Activated T-cell treated with anti-CD3 and anti-CD28 coated beads, Interleukin-2, amount 50 U/mL, for 4 hours (primary cell): ENCODE measurements at places on chromosomes 12 and 14.

DNA sequence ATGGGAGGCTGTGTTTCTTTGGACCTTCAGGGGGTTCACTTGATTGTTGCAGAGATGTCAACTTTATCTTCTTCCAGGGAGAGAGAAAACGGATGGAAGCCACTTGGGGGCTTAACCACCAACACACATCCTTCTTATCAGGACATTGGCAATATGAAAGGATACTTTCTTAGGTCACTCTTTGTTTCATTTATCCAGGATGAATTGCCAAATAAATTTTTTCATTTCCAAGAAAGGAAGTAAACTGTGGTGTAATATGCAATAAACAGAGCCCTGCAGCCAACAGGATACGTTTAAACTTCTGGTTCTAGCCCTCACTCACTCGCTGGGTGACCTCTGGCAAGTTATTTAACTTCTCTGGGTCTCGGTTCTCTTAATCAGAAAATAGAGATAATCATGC, 77.8 kb downstream of the CCDC60 start:
- DNase-seq, result no peak

DNA sequence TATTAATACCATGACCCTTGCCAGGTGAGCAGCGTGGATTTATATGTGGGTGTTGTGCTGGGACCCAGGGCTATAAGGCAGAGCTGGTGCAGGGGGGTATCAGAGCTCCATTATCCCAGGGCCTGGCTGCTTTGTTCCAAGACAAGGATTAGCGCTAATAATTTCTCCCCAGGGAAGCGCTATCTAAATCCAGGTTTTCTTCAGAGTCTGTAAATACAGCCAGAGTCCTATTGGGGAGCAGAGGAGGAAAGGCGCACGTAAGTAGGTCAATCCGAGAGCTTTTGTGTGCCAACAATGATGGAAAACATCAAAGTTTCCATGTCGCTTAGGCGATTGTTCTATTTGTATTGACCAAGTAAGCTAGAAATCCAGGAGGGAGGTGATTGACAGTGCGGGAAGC, 1009.7 kb downstream of the VRK1 start:
- DNase-seq, result no peak

DNA sequence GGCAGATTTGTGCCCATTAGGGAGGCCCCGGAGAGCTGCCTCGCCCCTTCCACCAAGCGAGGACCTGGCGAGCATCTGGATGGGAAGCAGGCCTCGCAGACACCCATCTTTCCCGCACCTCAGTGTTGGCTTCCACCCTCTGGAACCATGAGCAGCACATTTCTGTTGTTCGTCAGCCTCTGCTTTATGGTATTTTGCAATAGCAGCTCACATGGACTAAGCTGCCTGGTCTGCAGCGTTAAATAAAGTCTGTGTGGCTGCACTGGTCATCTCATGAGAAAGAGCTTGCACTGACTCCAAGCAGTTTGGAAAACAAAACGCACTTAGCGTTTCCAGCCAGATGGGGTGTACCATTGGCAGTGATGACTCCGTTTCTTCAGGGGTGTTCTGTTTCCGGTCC, 75.8 kb downstream of the GLT1D1 start:
- no peak for DNase-seq

GRCh38 chr14:68449561-68450181, 343.2 kb downstream of the ZFP36L1 start:
- no peak for DNase-seq

DNA sequence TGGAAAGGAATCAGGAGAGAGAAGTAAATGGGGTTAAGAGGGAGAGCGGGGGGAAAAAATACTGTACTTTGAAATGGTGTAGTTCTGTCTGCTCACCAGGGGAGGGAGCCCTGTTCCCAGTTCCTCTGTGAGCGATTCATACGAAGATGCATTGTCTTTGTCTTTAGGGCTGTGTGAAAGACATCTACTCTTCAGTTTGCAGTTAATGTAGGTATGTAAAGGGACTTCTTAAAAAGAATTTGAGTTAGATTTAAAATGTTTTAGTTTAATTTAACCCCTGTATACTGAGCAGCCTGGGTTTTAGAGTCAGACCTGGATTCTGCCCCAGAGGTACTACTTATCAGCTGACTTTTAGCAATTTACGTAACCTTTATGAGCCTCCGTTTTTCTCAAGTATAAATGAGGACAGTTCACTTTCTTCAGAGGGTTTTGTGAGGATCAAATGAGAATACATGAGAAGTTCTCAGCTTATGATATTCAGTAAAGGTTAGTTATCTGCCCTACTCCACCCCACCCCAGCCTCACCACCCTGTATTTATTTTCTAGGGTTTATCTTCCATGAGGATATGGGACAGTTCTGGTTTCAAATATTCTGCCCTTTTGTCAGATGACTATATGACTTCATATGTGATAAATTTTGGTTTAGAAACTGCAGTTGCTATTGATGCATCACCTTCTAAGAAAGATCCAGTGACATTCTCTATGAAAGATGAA, 82.5 kb upstream of the EVL start:
- peak; percentile 57 for DNase-seq

DNA sequence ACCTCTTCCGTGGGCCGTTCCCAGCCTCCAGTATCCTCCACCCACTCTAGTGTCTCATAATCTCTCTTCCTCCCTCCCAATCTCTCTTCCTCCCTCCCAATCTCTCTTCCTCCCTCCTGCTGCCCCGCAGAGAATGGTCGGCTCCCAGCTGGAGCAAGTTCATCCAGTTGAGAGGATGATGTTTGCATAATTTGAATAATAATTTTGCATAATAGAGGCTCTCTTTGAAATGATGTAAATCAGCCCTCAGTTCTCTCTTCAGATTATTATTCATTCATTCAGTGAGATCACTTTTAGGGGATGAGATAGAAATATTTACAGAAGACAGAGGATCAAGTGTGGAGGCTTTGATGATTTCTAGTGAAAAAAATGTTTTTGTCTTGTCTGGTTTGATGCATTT, 125.0 kb downstream of the PTPN11 start:
- DNase-seq, result no peak

GRCh38 chr12:114030451-114030850, 64.3 kb upstream of the RBM19 start:
- DNase-seq, result no peak

- DNase-seq, result no peak
Observed at GRCh38 chr14:59870277-59871165, at the start of gene RTN1. Gene RTN1, minus strand, starts transcription at chr14:59870776. Its CDS starts 146 bp downstream, at chr14:59870630.

DNA sequence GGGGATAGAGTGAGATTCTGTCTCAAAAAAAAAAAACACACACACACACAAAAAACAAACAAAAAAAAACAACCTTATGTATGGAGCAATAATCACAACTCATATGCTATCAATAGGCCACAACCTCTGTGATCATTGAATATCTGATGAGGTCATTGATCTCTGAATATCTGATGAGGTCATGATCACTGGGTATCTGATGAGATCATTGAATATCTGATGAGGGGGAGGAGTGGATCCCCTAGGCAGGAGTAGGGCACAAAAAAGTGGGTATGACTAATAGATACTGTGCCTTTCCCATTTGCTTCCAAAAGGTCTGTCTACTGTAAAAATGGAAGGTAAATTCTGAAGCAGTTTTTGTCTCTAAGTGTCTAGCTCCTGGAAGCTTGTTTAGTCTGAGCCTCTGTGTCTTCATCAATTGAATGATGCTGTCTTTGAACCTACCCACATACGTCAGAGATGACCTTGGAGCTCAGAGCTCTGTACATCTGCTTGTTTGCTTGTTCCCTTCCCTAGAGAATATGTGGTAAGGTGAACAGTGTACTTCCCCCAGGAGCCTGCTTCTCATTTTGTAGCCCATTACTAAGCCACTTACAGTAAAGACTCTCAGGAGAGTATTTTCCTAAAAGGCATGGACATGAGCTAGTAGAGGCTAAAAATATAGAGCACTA, 13.6 kb downstream of the PAH start:
- no peak for DNase-seq

DNA sequence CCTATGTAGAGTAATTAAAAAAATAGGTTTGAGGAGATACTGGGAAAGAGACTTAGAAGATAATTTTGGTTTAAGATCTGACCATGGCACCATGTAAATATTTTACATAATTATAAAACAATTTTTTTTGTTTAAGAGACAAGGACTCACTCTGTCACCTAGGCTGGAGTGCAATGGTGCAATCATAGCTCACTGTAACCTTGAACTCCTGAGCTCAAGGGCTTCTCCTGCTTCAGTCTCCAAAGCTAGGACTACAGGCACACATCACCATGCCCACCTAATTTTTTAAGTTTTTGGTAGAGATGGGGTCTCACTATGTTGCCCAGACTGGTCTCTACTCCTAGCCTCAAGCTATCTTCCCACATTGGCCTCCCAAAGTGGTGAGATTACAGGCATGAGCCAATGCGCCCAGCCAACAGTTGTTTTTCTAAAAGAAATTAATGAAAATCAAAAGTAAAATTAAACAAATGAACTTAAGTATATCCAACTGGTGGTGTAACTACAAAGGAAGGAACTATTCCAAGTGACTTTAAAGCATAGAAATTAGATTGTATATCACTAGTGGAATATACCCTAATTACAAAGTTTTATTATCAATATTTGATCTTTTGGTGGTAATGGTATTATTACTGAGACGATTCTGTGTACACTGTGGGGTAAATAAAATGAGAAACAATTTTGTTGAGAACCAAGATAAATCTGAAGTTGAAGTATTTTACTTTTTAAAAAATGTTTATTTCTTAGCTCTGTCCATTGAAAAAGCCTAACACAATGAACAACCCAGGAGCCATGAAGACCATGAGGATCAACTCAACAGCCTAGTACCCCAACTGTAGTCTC, 29.1 kb downstream of the COCH start:
- no peak for DNase-seq

- no peak for DNase-seq
Observed at GRCh38 chr14:49769171-49769570, 1.2 kb downstream of the KLHDC2 start.

DNA sequence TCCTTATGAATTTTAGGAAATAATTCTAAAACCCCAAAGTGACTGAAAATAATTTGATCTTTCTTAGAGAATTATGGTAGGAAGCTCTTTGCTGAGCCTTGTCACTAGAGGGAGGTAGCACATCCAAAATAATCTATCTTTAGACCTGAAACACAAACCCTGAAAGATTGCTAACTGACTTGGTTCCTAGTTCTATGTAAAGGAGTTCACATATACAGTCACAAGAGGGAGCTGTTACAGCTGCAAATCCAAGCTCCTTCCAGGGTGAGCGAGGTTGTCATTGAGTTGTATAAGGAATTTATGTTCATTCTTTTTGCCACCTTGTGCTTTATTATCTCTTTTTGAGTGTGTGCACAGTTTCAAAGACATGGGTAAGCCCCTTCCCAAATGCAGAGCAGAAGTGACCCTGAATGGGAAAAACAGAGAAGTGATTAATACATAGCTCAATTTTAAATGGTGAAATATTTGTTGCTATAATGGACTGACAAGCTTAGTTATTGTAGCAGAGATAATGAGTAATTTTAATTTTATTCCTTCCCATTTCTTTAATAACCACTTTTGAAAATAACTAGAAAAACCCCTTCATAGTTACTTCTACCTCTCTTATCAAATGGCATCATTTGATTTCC, 387.9 kb downstream of the DAD1 start:
- no peak for DNase-seq

- no peak for DNase-seq
Observed at GRCh38 chr12:132695431-132695830, 8.0 kb downstream of the PXMP2 start.

DNA sequence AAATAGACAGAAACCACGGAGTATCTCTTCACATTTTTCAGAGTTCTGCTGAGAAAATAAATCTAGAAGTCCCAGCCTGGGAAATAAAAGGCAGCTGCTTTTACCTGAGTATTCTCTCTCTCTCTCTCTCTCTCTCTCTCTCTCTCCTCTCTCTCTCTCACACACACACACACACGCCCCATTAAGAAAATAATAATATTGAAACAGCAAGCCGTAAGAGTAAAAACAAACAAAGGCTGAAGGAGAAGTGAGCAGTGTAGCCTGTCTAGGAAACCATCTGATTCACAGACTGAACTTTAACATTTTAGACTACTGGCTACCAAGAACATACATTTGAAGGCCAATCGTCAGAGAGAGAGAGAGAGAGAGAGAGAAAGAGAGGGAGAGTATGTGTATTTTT, 8.4 kb downstream of the PTHLH start:
- no peak for DNase-seq

DNA sequence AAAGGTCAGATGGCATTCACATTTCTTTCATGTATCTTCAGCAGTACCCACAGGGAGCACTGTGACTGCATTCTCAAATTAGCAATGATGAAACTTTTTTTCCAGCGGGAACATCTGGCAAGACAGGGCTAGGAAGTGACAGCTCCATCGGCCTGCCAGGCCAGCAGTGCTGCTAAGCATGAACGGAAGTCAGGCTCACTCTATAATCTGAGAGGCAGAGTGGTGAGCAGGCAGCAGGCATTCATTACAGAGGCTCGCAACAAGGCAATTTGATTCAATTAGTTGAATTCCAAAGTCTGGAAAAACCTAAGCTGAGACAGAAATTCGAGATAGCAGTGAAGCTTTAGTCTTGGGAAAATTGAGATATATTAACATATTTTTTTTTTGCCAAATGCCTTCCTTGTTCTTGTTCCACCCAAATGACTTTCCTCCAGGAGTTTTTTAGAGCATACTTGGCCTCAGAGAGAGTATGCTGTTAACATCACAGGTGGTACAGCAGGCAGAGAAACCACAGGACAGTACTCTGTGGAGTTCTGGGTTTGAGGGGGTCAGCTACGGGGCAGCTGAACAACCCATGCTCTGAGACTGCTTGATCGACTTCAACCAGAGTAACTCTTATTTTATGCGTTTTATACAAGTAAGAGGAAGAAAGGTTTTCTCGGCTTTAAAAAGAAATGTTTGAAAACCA, 414.9 kb downstream of the APAF1 start:
- DNase-seq, result no peak

DNA sequence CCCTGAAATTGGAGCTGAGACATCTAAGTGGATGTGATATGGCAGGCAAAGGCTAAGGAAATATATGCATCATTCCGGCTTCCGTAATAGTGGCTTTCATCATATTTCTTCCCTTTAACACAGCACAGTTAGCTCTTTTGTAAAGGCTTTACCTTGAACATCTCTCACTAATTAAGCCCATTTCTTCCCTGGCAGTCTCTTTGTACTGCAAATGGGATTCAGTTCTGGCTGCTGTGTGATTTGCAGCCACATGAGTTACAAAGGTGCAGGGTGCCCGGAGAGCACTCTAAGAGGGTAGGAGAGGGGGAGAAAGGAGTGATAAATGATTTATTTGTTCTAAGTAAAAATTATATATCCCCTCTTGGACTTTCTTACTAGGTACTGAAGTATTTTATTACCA, 232.1 kb upstream of the CCDC196 start:
- no peak for DNase-seq

DNA sequence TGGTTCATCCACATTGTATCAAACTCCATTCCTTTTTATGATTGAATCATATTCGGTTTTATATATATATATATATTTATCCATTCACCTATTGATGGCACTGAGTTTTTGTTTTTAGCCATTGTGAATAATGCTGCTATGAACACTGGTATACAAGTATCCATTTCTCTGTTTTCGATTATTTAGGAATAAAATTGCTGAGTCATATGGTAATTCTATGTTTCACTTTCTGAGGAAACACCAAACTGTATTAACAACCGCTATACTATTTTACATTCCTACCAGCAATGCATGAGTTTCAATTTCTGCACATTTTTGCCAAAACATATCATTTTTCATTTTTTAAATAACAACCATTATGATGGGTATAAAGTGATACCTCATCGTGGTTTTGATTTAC, 104.7 kb downstream of the C12orf42 start:
- no peak for DNase-seq
